Aorta (tissue), 5 donors: ENCODE measurements at places on chromosomes 1 and 21. TPM values are rescaled to one million over a fixed set of nuclear protein-coding genes. Genes with fewer than 3 reads are reported as not detected.

DNA sequence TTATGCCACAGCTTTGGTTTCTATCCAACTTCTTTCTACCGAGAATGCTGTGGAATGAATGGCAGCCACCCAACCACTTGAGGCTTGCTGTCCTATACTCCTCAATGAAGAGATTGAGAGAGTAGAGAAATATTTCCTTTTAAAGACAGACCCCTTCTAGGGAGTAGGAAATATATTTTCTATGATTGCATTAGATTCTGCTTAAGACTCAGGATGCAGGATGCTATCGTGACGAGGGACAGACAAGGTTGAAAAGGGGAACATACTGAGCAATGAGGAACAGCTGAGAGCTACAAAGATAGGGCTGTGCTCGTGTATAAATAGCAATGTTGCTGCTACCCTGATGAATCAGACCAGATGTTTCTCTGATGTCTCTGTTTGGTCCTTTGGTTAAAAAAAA, 7.1 kb upstream of the RASAL2 start:
- DNase-seq = no peak

DNA sequence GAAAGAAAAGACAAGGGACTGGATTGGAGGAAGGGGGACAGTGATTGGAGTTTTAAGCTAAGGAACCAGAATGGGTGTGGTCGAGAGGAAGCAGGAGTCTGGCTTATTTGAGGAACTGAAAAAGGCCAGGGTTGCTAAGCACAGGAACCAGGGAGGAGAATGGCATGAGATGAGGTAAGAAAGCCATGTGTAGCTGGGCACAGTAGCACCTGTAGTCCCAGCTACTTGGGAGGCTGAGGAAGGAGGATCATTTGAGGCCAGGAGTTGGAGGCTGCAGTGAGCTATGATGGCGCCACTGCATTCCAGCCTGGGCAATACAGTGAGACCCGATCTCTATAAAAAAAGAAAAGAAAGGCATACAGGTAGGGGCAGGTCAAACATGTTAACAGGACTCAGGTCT, 8.1 kb upstream of the KHDRBS1 start:
- no peak for DNase-seq

GRCh38 chr1:100834777-100835660, 59.6 kb downstream of the EXTL2 start:
- no peak for DNase-seq

DNA sequence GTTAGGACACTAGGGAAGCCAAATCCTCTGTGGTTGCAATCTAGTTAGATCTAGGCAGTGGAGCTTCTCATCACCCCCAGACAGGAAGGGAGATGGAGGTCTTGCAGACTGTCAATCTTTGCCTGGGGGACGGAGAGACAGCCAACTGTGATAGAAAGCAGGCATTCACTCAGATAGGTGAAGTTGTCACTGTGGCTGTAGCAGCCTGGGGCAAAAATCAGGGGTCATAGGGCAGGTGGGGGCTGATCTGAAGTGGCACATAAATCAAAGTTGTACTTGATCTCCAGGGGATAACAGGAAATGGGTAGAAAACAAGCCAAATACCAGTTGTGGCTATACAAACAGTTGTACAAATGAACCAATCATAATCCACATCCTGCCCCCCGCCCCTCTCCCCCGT, 620.9 kb upstream of the USP24 start:
- no peak for DNase-seq

The CYP2J2 gene
- total RNA-seq = 0.16 TPM

DNA sequence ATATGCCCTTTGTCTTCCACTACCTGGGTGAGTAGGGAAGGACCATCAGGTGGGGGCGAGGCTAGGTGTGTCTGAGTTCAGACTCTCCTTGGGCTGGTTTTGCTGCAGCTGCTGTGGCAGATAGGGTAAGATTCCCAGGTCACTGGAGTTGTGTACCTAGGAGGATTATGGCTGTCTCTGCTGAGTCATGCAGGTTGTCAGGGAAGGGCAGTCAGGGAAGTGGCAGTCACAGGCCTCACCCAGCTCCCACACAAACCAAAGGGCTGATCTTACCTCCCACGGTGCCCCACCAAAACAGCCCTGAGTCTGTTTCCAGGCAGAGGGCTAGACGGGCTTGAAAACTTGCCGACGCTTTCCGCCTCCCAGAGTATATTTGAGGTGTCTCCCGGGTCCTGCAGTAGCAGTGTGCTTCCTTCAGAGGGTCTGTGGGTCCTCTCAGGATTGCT, 201.6 kb upstream of the PLXNA2 start:
- no peak for DNase-seq

DNA sequence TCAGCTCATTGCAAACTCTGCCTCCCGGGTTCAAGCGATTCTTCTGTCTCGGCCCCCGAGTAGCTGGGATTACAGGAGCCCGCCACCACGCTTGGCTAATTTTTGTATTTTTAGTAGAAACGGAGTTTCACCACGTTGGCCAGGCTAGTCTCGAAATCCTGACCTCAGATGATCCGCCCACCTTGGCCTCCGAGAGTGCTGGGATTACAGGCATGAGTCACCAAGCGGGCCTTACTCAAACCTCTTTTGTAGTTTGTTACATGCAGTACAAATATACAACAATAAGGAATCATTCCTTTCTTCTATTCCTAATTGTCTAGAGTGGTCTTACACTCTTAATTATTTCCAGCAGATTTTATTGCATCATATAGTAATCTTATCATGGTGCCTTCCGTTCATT, 16.6 kb downstream of the SPATA17 start:
- no peak for DNase-seq

- DNase-seq = no peak
Measured at GRCh38 chr1:60867782-60868181, 214.6 kb upstream of the NFIA start.

- no peak for DNase-seq
Measured at GRCh38 chr1:93874025-93874651, 4.9 kb downstream of the DNTTIP2 start.

The SPATA21 gene
- not detected for total RNA-seq

- no peak for DNase-seq
Measured at GRCh38 chr1:98221923-98222322, 301.1 kb upstream of the DPYD start.

GRCh38 chr1:157139052-157139715, 989 bp upstream of the ETV3 start:
- DNase-seq = no peak

DNA sequence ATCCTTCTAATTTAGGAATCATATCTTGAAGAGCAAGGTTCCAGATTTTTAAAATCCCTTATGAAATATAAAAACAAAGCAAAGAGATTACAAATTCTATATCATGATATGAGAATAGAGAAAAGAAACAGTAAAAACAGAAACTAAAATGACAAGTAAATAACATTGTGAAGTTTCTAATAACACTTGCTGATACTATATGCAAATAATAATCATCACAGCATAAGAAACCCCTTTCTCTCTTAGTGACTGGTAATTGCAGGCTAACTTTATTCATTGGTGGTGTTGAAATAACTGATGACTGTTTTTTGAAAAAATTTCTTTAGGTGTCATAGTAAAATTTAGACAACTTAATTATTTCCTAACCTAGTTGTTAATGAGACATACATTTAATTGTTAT, 281.6 kb downstream of the PLA2G4A start:
- no peak for DNase-seq

DNA sequence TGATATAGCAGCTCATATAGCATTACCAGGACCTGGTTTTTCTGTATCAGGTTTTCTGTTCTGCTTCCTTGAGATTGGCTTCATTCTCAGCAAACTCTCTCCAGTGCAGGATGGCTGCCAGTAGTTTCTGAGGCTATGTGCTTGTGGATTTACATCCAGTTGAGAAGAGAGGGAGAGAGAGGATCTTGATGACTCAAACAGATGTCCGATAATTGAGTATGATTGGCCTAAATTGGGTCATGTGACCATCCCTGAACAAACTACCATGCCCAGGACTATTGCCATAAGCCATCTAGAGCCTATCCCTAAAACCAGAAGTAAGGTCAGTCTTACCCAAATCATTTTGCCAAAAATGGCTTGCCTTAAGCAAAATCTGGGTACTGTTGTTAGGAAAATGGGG, 18.1 kb upstream of the PSMA5 start:
- DNase-seq = no peak

The TRIM46 gene
- total RNA-seq = 3.4 TPM

DNA sequence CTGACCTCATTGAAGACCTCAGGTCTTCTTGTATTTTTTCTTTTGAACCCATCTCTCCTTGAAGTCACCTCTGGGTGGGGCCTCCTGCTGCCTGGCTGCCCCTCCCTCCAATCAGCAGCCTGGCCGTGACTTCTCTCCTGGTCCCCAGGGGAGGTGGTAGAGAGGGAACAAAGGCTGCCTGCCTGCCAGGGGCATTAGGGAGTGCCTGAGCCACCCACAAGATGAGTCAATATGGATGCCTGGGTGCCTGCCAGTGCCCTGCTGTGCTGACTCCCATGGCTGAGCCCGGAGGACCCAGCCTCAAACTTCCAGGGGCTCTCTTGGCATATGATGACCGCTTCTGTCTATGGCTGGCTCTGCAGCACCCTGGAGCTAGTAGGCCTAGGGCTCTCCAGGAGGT, 5.3 kb upstream of the CDCP2 start:
- no peak for DNase-seq
